SW480 (cell line): ENCODE measurements at places on chromosomes 4 and X.

- DNase-seq: no peak
These were observed 39.7 kb upstream of the OGT start for GRCh38 chrX:71493111-71493613.

GRCh38 chr4:1249731-1250526, 999 bp upstream of the CTBP1 start:
- peak; percentile 34 for DNase-seq

GRCh38 chrX:54427837-54428424, 12.3 kb upstream of the TSR2 start:
- DNase-seq: no peak

- no peak for DNase-seq
These were observed 51.2 kb upstream of the C1QTNF7 start for GRCh38 chr4:15376594-15376993.

DNA sequence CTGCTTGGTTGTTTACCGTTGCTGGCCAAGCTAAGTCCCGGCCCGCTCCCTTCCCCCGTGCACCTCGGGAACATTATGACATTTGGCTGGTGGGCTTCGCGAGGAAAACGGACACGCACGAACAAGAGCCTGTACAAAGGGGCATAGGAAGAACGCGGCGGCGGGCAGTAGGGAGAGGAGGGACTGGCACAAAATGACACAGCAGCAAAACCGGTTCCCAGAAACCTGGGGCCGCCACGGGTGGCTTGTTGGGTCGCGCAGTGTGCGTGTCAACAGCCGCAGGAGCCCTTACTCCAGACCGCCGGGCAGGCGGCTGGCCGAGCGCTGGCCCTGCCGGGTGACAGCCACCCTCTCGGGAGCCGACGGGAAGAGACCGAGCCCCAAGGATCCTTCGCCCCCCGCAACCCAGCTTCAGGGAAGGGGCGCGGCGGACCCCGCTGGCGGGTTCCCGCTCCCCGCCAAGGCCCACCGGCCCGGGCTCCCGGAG, 1.6 kb upstream of the LIN54 start:
- peak; percentile 16 for DNase-seq

DNA sequence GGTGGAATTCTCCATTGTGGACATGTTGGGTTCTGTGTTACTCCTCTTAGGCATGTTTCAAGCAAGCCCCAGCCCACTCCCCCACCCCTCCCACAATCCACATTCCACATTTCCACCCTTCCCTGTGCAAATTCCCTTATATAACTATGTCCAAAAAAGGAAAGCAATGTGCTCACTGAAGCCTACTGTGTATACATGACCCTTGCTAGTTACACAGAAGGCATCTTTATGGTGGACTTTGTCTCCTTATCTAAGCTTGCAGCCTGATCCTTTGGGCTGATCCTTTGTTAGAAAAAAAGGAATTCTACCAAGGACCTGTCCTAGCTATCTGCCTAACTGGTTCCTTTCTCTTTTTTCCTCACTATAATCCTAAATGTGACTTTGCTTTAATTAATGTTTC, 796.8 kb downstream of the NLGN4X start:
- no peak for DNase-seq

DNA sequence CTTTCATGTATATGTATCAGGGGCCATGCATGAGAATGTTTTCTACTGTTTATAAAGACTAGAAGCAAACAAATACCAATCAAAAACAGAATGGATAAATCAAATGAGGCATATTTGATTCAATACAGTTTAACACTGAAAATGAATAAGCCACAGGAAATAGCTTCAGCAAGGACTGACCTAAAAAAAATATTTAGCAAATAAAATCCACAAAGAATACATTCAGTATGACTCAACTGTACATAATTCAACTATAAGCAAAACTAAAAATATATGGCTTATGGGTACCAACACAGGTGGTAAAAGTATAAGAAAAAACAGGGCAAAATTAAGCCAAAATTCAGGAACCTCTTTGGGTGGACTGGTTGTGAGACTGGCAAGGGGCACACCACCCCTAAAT, 112.9 kb downstream of the KCNIP4 start:
- DNase-seq: no peak

- DNase-seq: no peak
These were observed 87.7 kb upstream of the MAGEA4 start for GRCh38 chrX:151825007-151825406.

DNA sequence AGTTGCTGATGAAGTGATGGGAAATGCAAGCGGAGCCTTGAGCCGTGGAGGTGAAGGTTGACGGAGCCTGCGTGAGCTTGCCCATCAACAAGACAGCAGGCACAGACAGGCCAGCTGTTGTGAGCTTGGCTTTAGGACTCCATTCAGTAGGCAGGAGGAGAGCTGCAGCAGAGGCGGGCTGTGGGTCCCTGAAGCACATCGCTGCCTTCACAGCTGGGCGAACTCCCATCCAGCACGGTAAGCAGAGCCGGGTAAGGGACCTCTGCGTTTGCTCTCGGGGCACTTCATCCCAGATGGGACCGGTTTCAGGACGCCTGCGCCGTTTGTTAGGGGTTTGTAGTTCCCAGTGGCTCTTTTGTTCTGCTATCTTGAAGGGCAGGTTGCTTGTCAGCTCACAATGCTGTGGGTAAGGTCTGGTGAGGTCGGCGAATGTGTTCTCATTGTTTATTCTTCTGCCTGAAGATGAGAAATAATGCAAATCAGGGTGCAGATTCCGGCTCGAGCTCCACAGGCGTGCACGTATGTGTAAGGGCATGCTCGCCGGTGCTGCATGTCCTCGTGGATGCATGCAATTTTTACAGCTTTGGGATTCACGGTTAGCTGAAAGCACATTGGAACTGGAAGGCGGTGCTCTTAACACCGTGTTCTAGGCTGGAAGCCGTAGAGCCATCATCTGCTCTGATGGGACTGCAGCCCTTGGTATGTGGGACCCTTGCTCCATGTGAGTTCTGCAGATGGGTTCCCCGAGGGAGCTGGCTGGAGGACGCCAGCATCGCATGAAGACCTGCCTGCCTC, 54.6 kb upstream of the CLDN34 start:
- no peak for DNase-seq

DNA sequence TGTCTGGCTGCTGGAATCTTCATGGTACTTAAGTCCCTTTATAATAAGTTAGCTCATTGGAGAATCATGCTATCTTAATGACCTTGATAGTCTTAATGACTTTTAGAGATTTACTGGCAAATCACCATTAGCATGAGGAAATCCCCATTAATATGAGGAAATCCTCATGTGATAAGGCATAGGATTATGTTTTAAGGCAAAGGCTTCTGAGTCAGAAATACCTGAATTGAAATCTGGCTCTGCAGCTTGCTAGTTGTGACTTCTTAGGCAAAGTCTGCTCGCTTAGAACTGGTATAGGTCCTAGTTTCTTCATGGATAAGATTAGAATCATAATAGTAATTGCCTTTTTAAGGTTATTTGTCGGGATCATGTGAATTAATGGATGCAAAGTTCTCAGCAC, 190.2 kb upstream of the BANK1 start:
- no peak for DNase-seq

GRCh38 chr4:82578935-82579334, 17.1 kb upstream of the TMEM150C start:
- DNase-seq: no peak

DNA sequence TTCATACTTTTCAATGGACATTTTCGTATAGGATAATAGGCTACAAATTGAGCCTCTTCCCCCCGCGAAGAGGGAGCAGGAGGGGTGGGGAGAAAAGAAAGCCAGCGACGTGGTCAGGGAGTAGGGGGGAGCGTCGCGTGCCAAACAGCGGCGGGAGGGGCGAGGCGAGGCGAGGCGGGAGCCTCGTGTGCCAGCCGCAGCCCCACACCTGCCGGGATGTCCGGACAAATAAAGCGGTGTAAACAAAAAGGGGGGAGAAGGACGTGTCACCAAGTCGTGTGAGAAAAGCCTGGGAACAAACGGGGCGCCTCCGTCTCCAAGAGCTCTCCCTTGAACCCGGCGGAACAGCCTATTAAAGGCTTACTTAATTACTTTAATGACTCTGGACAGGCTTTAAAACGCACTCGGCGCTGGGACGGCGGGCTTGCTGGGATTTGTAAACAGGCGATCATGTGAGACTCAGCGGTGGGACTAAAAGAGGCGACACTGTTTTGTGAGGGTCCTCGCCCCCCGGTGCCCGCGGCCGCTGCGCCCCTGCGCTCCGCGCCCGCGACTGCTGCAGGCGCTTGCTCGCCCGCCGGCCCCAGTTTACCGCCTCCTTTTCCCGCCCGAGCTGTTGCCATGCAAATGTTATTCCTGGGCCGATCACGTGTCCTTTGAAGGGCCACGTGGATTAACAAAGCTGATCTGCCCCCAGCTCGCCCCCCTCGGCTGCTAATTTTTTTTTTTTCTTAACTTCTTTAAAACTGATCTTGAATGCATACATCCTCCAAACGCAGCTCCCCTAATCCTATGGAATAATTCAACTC, at the start of gene HELT:
TSS of gene HELT (plus strand) at position 527 of the 809 bp plus-strand sequence. CDS start 439 bp downstream, outside the sequence.
- DNase-seq: peak; percentile 36

DNA sequence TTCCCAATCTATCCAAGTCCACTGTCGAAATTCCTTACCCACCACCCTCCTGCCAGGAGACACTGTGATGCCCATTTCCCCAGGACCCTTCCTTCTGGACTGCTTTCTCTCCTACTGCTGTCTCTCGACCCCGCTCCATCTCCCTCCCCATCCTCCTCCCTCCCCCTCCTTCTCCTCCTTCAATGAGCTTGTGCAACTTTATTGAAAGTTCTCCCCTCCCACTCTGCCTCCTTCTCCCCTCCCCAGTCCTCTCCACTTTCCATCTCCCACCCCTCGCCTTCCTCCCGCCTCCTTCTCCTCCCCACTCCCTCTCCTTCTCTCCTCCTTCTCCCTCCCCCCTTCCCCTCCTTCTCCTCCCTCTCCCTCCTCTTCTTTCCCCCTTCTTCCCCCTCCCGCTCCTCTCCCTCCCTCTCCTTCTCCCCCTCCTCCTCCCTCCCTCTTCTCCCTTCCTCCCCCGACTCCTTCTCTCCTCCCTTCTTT, 116.6 kb upstream of the FAT1 start:
- DNase-seq: no peak

GRCh38 chr4:78414116-78414515, 137.5 kb upstream of the ANXA3 start:
- DNase-seq: no peak

- no peak for DNase-seq
These were observed 73.3 kb downstream of the ALPK1 start for GRCh38 chr4:112370466-112370865.

- peak; percentile 55 for DNase-seq
These were observed 3.8 kb upstream of the GUCY2F start for GRCh38 chrX:109485470-109486340.

GRCh38 chr4:8242782-8243560, 26.6 kb upstream of the HTRA3 start:
- no peak for DNase-seq

DNA sequence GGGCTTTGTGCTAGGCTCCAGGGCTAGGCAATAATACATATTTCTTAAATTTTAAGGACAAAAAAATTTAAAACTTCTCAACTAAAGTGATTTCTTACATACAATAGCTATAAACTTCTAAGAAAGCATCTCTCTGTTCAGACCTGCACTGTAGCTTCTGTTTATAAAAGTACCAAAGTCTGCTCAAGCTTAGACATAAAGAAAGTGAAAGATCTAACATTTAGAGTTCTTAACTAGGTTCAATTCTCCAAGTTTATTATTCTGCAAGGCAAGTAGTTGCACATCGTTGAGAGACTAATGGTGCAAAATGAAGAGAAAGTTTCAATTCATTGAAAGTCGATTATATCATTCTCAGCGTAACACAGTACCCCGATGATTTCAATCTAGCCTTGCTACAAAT, 857.4 kb upstream of the HTR2C start:
- no peak for DNase-seq

DNA sequence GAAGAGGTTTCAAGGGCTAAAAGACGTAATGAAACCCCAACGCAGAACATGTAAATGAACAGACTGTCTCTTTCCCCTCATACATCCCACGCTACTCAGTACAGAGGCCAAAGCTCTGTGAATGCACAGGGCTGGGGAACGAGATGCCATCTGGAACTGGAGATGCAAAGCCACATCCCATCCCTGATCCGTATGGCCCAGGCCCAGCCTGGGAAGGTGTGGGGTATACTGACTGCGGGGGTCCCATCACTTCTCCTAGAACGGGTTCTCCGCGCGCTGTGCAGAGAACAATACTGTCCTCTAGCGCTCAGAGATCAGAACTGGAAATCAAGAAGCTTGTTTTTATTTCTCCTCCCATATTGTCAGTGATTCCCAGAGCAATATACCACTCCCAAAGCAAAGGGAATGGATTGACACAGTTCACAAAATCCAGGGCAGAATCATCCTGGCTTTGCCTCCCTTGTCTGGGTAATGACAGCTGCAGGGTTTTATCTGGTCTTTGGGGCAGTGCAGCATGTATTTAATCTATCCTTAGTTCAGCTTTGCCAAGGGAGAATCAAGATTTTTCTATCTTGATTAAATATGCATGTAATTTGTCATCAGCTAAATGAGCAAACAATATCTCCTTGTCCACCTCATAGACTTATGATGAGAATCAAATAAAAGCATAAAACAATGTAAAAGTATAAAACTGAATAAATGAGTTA, 47.3 kb upstream of the TLR3 start:
- peak; percentile 29 for DNase-seq

- no peak for DNase-seq
These were observed 37.0 kb upstream of the CT83 start for GRCh38 chrX:116499780-116500179.

DNA sequence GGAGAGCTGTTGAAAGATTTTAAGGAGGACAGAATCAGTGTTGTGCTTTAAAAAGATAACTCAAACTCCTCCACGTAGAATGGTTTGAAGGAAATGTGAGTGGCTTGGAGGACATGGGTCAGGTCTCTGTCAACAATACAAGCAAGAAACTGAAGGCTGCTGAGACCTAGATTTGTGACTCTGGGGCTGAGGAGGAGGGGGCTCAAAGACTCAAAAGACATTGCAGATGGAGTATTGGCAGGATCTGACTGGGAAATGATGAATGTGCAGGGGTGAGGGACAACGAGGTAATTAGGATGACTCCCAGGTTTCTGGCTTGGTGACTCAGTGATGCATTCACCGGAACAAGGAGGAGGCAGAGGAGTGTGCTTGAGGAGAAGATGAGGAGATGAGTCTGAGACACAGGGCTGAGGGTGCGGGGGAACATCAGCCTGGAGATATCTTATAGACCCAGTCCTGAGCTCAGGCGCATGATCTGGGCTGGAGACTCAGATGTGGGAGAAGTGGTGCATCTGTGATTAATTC, 3.3 kb upstream of the RPS4X start:
- no peak for DNase-seq

- DNase-seq: no peak
These were observed 26.3 kb downstream of the CHIC2 start for GRCh38 chr4:54038056-54038455.

GRCh38 chrX:16785247-16786138, 773 bp upstream of the TXLNG start:
- peak; percentile 33 for DNase-seq

GRCh38 chr4:147791865-147792264, 60.0 kb downstream of the ARHGAP10 start:
- DNase-seq: no peak

DNA sequence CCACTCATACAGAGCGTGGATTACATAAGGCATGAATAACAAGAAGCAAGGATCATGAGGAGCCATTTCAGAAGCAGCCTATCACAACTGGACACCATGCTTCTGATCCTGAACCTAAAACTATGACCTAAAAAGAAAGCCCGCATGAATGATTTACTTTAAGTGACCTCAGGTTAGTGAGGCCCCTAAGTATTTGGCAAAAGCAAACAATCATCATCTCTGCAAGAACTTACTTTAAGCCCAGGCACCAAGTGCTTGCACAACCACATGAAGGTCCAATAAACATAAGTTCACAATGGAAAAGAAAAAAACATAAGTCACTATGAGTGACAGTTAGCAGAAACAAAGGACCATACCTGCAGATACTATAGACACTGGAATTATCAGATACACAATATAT, 7.9 kb upstream of the MBTPS2 start:
- no peak for DNase-seq
